Tibial nerve (tissue), 4 donors: ENCODE measurements at places on chromosomes 2 and 18.

GRCh38 chr2:187466129-187466792 lies 18.2 kb upstream of the CALCRL start:
- H3K36me3 ChIP-seq: no peaks in the 10 kb centered on the region
- H3K4me3 ChIP-seq: no peak overlapping the region
- no peak overlapping the region for H3K27ac ChIP-seq
- H3K27me3 ChIP-seq: no peaks in the 10 kb centered on the region
- no peaks in the 10 kb centered on the region for H3K4me1 ChIP-seq

DNA sequence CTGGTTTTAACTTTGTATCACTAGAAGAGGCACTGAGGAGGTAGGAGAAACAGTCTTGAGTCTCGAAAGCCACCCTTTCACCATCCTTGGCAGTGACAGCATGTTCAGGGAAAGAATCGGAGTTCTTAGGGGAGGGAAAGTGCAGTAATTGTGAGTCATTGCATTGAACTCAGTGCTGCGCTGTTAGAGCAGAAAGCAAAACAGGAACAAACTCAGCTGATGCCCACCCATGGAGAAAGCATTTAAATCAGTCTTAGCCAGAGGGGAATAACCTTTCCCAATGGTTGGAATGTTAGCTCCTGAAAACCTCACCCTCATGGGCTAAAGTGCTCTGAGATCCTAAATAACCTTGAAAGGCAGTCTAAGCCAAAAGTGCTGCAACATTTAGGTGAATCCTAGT lies 845.6 kb upstream of the CNTNAP5 start:
- no peaks in the 10 kb centered on the region for H3K27me3 ChIP-seq
- H3K36me3 ChIP-seq: no peaks in the 10 kb centered on the region
- no peak for DNase-seq
- H3K4me3 ChIP-seq: no peak overlapping the region

DNA sequence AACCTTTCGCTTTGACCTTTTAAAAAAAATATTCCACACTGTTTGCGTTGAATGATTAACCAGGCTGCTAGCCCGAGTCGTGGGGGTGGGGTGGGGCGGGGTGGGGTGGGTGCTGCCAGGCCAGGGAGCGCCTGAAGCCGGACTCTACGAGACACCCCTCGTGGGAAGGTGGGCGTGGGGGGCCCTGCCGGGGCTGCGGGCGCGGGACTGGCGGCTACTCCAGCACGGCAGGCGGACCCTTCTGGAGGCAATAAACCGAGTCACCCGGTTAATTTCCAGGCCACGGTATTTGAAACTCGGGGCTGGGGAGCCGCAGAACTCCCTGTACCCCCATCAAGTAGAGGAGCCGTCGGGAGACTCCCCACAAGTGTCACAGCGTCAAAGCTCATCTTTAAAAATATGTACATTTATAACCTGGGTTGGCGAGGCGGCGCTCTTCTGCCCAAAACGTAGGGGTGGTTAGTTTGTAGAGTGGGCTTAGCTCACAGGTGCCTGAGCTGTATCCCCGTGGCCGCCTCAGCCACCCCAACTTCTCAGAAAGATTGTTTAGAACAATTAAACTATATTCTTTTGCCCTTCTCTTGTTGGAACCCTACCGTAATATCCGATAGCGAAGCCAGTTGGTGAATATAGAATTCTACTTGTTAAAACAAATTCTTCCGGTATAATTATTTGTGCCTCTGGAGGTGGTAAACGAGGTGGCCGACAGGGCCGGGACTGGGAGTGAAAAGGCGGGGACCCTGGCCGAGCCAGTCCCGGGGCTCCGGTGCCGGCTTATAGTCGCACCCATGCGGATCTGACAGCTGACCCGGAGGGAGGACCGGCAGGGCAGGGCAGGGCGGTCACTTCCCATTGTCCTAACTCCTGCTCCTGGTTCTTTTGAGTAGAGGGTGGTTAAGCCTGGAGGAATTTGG lies 1.4 kb downstream of the B3GNT2 start:
- peak overlapping the region; percentile 60 for H3K4me3 ChIP-seq
- H3K27ac ChIP-seq: peak overlapping the region; percentile 90
- no peaks in the 10 kb centered on the region for H3K27me3 ChIP-seq
- H3K4me1 ChIP-seq: peaks cover 7% of the 10 kb centered on the region

- no peak for DNase-seq
- peaks cover 4% of the 10 kb centered on the region for H3K4me1 ChIP-seq
- no peaks in the 10 kb centered on the region for H3K27me3 ChIP-seq
- H3K4me3 ChIP-seq: no peak overlapping the region
- H3K27ac ChIP-seq: no peak overlapping the region
- H3K36me3 ChIP-seq: no peaks in the 10 kb centered on the region
Measured at GRCh38 chr2:216492597-216493333, 5.9 kb upstream of the RPL37A start.

- H3K4me3 ChIP-seq: no peak overlapping the region
- no peaks in the 10 kb centered on the region for H3K4me1 ChIP-seq
- no peaks in the 10 kb centered on the region for H3K27me3 ChIP-seq
- peaks cover 6% of the 10 kb centered on the region for H3K36me3 ChIP-seq
- H3K27ac ChIP-seq: no peak overlapping the region
- no peak for DNase-seq
Measured at GRCh38 chr2:189013031-189013430, 38.9 kb downstream of the COL3A1 start.

GRCh38 chr2:144237830-144238627 lies 281.9 kb downstream of the ZEB2 start:
- H3K27me3 ChIP-seq: no peaks in the 10 kb centered on the region
- no peaks in the 10 kb centered on the region for H3K4me1 ChIP-seq
- H3K4me3 ChIP-seq: no peak overlapping the region
- H3K36me3 ChIP-seq: no peaks in the 10 kb centered on the region

- no peak for DNase-seq
- H3K27ac ChIP-seq: no peak overlapping the region
- no peaks in the 10 kb centered on the region for H3K4me1 ChIP-seq
- H3K4me3 ChIP-seq: no peak overlapping the region
- H3K27me3 ChIP-seq: no peaks in the 10 kb centered on the region
Measured at GRCh38 chr2:189654641-189655040, 6.6 kb upstream of the ASNSD1 start.

- peaks cover 15% of the 10 kb centered on the region for H3K4me1 ChIP-seq
- H3K27ac ChIP-seq: peak overlapping the region; percentile 79
- no peak for DNase-seq
- H3K27me3 ChIP-seq: no peaks in the 10 kb centered on the region
- H3K36me3 ChIP-seq: no peaks in the 10 kb centered on the region
Measured at GRCh38 chr18:77115192-77115953, 17.2 kb downstream of the MBP start.

DNA sequence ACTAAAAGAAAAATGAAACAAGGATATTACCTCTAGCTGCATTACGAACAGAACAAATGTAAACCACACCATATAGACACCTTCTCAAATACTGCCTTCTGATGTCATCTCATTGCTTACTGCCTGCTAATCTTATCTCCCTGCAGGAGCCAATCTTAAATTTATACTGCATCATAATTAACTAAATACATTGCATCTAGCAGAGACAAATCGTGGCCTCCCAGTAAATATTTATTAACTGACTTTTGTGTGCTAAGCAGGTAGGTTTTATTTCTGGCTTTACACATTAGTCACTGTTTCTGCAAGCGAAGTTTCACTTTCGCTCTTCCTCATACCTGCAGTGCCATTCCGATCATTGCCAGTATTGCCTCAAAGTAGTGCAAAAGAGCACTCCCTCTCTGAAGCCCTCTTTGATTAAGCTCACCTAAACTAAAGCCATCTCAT lies 67.5 kb downstream of the SPATS2L start:
- DNase-seq: no peak
- H3K36me3 ChIP-seq: peaks cover 4% of the 10 kb centered on the region
- peaks cover 4% of the 10 kb centered on the region for H3K4me1 ChIP-seq
- no peak overlapping the region for H3K4me3 ChIP-seq
- no peak overlapping the region for H3K27ac ChIP-seq

- H3K27ac ChIP-seq: no peak overlapping the region
- H3K36me3 ChIP-seq: no peaks in the 10 kb centered on the region
- no peak overlapping the region for H3K4me3 ChIP-seq
- DNase-seq: no peak
- no peaks in the 10 kb centered on the region for H3K27me3 ChIP-seq
Measured at GRCh38 chr2:63871864-63872263, 30.2 kb downstream of the UGP2 start.

- H3K27ac ChIP-seq: no peak overlapping the region
- no peaks in the 10 kb centered on the region for H3K4me1 ChIP-seq
- no peaks in the 10 kb centered on the region for H3K36me3 ChIP-seq
Measured at GRCh38 chr2:216485237-216485636, 13.4 kb upstream of the RPL37A start.

- H3K36me3 ChIP-seq: no peaks in the 10 kb centered on the region
- H3K4me3 ChIP-seq: no peak overlapping the region
- no peak for DNase-seq
- peaks cover 4% of the 10 kb centered on the region for H3K4me1 ChIP-seq
- H3K27ac ChIP-seq: no peak overlapping the region
Measured at GRCh38 chr2:236508466-236508865, 61.2 kb upstream of the ACKR3 start.

GRCh38 chr18:50704357-50704940 lies 115.4 kb downstream of the MRO start:
- no peak for DNase-seq
- H3K36me3 ChIP-seq: no peaks in the 10 kb centered on the region
- H3K4me3 ChIP-seq: no peak overlapping the region
- H3K4me1 ChIP-seq: no peaks in the 10 kb centered on the region
- H3K27me3 ChIP-seq: no peaks in the 10 kb centered on the region

DNA sequence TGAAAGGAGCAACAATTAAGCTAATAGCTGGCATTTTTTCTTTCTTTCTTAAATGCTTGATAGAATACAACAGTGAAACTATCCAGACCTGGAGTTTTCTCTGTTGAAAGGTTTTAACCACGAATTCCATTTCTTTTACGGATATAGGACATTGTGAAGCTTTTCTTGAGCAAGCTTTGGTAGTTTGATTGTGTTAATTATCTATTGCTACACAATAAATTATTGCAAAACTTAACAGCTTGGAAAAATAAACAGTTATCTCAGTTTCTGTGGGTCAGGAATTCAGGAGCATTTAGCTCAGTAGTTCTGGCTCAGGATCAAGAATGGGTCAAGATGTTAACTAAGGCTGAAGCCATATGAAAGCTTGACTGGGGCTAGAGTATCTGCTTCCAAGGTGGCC lies 11.7 kb downstream of the PHOSPHO2 start:
- H3K27me3 ChIP-seq: no peaks in the 10 kb centered on the region
- no peak for DNase-seq
- H3K27ac ChIP-seq: no peak overlapping the region

DNA sequence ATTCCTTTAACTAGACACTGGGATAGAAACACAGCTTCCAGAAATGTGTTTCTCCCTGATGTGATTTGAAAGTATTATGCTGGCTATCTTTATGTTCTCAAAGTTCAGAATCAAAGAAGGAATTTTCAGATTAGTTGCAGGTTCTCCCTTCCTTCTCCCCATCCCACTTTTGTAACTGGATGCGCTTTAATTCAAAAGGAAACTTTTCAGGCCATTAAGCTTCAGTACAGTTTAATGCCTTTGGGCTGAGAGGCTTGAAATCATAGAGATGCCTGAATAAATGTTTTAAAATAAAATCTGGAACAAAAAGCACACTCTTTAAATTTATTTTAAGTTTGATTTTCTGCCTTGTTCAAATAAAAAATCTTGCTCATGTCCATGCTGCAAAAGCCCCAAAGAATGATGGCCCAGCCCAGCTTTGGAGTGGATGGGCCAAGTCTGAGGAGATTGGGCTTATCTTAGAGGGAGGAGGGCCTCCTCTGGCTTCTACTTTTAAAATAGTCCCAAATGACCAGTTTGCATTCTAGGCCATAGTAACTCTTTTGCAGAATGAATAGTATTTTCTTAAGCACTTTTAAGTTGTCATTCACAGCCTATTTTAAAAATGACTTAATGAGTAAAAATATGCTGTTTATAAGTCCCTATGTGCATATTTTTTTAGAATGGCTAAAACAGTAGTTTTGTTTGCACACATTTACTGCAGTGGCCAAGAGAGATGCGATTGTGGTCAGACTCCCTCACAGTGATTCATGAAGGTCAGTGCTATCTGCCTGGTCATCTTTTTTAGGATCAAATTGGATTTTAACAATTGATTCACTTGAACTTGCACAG lies 129.2 kb downstream of the MTX2 start:
- H3K4me1 ChIP-seq: no peaks in the 10 kb centered on the region
- no peaks in the 10 kb centered on the region for H3K27me3 ChIP-seq
- H3K36me3 ChIP-seq: no peaks in the 10 kb centered on the region
- H3K4me3 ChIP-seq: no peak overlapping the region
- no peak overlapping the region for H3K27ac ChIP-seq
- no peak for DNase-seq

DNA sequence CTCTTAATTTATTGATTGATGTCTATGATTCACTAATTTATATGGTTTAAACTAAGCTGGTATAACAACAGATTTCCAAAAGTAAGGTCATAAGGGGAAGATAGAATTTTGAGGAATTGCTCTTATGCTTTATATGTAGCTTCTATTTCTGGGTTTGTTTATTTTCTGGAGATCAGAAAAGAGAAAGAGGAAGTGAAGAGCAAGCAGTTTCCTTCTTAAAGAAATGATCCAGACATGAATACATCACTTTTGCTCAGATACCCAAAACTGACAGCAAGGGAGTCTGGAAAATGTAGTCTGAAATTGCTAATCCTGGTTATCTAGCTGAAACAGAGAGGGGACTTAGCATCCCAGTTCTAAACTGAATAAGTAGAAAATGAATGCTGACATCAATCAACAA lies 912.5 kb upstream of the CRIM1 start:
- no peak overlapping the region for H3K27ac ChIP-seq
- no peaks in the 10 kb centered on the region for H3K4me1 ChIP-seq
- no peak overlapping the region for H3K4me3 ChIP-seq
- H3K27me3 ChIP-seq: no peaks in the 10 kb centered on the region
- no peak for DNase-seq
- no peaks in the 10 kb centered on the region for H3K36me3 ChIP-seq

- no peak overlapping the region for H3K27ac ChIP-seq
- peaks cover 58% of the 10 kb centered on the region for H3K4me1 ChIP-seq
- H3K27me3 ChIP-seq: no peaks in the 10 kb centered on the region
- H3K36me3 ChIP-seq: peaks cover 22% of the 10 kb centered on the region
Measured at GRCh38 chr2:121608367-121608766, 40.9 kb downstream of the CLASP1 start.

DNA sequence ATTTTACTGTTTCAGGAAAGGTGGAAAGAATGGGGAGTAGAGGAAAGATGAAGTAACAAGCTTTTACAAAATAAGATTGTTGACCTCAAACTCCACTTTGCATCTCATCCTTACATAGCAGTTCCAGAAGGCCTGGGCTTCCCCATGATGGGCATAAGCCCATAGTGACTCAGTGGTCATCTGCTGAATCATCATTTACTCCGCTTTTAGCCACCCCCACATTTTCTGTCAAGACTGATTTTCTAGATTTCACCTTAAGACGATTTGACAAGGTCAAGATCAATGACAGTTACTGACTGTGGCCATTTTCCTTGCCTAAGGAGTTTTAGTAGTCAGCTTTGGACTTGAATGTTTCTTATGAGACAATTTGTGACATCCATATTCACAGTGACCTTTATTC lies 49.4 kb downstream of the PLEKHM3 start:
- H3K27me3 ChIP-seq: no peaks in the 10 kb centered on the region
- H3K36me3 ChIP-seq: peaks cover 21% of the 10 kb centered on the region
- H3K27ac ChIP-seq: no peak overlapping the region
- no peak overlapping the region for H3K4me3 ChIP-seq
- no peak for DNase-seq
- H3K4me1 ChIP-seq: no peaks in the 10 kb centered on the region
